NCI-H146 (cell line): ENCODE measurements at places on chromosomes 5 and 9.

DNA sequence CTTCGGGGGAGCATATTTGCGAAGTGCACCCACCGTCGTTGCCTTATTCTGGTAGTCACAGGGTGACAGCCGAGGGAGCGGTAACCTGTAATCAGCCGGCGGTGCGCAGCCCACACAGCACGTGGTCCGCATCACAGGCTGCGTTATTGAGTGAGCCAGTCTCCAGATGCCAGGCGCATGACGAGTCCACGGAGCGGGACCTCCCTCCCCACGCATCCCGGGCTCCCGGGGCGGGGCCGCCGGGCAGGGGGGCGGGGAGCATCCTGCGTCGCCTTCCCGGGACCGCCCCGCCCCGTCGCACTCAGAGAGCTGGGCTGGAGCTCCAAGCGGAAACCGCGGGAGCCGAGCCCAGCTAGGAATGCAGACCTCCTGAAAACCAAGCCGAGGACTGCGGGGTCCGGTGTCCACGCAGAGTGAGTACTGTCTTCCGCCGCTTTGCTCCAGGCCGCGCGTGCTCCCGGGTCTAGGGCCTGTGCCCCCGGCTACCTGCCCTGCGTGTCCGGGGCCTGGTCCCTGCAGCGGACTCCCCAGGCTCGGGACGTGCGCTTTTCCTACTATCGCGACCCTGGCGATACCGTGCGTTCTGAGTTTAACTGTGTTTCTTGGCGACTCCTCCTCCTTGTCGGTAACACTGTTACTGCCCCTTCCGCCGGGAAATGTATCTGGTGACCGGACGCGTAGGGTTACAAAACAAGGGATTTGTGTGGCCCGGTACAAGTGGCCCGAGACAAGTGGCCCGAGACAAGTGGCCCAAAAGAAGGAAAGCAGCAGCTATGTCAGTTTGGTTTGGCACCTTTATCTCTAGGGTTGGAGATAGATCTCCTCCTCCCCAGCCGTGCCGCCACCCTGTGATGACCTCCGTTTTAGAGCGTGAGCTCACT lies 40.6 kb downstream of the CAST start:
- DNase-seq, result peak; percentile 57

- no peak for DNase-seq
Observed at GRCh38 chr5:167553511-167553910, 737.9 kb upstream of the WWC1 start.

DNA sequence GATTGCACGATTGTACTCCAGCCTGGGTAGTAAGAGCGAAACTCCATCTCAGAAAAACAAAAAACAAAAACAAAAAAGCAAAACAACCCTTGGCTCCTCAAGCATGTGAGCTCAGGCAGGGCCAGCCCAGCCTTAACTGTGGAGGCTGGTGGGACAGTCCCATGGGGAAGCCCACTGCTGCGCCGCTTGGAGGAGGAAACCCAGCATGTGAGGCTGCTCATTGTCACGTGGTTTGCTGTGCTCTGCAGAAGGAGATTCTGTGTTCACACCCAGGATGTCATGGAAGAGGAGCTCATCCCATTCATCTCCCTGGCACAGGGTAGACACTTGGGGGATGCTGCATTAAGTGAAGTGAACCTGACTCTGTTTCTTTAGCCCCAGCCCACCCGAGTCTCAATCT lies 4.0 kb downstream of the ZBED3 start:
- DNase-seq, result no peak

DNA sequence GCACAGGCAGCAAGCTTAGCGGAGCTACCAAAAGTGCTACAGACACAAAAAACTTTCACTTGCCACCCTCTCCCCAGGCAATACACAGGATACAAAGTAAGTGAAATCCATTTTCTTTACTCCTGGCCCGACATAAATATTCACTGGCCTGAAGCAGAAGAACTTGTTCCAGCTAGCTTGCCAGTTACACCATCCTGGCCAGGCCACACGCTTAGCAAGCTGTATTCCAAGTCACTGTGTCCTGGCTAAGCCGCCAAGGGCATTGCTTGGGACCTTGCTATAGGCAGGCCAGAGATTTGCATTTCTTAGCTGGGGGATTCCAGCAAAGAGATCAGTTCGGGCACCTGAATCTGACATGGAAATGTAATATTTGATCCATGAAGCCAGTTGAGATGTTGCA lies 71.0 kb upstream of the SLC1A3 start:
- no peak for DNase-seq

- DNase-seq, result no peak
Observed at GRCh38 chr5:128587275-128587674, 49.2 kb upstream of the FBN2 start.

DNA sequence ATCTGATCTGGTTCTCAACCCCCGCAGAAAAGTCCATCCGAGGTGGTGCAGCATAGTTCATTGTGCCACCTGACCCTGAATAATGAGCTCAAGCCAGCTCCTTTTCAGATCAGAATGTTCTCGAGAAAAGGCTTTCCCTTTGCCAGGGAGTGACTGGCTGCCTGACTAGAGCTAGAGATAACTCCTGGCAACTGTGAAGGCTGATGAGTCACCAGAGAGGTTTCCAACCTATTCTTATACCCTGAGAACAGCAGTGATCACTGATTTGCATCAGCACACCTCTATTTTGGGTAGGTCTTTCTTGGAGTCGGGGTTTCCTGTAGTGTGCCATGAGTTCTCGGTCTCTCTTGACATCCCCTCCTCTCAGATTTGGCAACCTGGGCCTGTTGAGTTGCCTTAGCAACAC lies 127.9 kb downstream of the PIK3R1 start:
- no peak for DNase-seq

- DNase-seq, result no peak
Observed at GRCh38 chr5:96331681-96332361, 101.2 kb downstream of the PCSK1 start.

- DNase-seq, result no peak
Observed at GRCh38 chr9:2385746-2386145, 235.8 kb upstream of the VLDLR start.

DNA sequence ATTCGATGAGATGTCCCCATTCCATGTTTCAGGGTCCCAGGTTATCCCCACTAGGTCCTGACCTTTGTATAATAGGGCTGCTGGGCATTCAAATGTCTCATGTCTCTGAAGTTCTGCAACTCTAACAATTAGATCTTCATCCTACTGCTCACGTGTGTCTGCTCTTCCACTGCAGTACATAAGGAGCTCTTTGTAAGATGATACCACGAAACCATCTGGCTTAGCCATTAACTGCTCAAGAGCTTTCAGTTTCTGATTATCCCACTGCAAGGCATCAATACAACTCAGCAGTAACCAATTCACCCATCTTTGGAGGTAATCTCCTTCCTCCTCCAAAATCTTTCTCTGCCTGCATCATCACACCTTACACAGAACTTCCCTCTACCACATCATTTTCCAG lies 49.9 kb upstream of the PPP2CA start:
- DNase-seq, result no peak

GRCh38 chr5:71529682-71530081 lies 57.5 kb upstream of the MCCC2 start:
- no peak for DNase-seq

- no peak for DNase-seq
Observed at GRCh38 chr5:154513669-154514084, 35.6 kb upstream of the HAND1 start.

DNA sequence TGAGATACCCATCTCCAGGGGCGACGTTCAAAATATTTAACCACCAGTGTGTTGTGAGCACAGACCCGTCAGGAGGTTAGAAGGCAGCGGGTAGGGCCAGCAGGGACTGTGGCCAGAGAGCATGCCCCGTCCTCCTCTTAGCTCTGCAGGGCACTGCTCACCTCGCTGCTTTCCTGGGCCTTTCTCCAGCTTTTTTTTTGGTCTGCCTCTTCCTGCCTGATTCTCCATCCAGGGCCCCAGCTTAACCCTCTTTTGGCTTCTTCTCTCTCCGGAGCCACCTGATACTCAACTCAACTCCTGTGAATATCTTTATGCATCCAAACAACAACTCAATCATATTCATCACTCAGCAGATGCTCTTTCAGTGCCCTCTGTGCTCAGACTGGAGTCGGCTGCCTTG lies 44.0 kb downstream of the TMOD1 start:
- no peak for DNase-seq

GRCh38 chr5:174424219-174425053 lies 299.9 kb upstream of the MSX2 start:
- DNase-seq, result no peak

- no peak for DNase-seq
Observed at GRCh38 chr9:91533382-91533781, 109.8 kb upstream of the NFIL3 start.

DNA sequence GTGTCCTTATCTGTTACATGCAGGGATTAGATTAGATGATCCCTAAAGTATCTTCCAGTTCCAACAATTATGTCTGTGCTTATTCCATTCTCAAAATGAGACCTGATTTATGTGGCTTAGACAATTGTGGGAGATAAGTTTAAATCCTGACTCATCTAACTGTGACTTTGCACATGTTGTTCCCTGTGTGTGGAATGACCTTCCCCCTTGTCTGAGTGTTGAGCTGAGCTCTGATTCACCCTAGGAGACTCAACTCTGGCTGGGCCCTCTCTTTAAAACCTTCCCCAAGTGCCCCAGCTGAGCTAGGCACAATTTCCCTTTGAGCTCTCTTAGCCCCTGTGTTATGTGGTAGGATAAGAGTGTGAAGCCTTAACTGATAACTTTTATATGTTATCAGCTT lies 118.9 kb upstream of the ELL2 start:
- DNase-seq, result no peak

- no peak for DNase-seq
Observed at GRCh38 chr5:36253575-36253974, 11.8 kb upstream of the NADK2 start.

DNA sequence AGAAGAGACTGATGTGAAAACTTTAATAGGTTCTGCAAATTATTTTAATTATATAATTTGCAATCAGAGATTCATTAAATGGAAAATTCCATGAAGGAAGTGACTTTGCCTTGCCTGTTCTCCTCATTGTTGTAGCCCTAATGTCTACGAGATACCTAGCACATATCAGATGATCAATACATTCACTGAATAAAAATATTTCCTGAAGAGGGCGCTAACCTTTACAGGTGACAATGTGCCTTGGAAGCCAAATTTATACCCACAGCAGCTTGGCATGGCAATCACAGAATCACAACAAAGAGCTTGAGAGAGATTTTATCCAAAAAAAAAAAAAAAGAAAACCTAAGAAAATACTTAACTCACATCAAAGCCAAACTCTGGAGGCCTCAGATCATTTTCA lies 17.4 kb downstream of the HAUS6 start:
- DNase-seq, result peak; percentile 40

GRCh38 chr9:3875361-3876132 lies 349.7 kb upstream of the RFX3 start:
- DNase-seq, result no peak

DNA sequence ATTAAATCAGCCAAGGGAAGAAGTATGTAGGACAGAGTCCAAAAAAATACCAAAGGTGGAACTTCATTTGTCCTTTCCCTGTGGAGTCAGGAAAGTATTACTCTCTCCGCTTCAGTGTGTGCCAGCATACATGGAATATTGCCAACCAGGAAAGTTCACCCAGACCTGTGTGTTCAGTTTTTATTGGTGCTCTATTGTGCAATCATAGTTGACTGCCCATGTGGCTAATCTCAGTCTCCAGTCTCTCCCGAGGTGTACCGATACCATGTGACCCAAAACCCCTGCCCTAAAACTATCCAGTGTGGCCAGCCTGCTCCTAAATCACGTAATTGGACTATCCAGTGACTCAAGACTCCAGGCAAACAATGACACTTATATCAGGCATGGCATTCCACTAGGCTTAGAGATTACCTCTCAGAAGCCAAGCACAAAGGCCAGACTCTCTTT lies 38.8 kb downstream of the NFX1 start:
- DNase-seq, result no peak

DNA sequence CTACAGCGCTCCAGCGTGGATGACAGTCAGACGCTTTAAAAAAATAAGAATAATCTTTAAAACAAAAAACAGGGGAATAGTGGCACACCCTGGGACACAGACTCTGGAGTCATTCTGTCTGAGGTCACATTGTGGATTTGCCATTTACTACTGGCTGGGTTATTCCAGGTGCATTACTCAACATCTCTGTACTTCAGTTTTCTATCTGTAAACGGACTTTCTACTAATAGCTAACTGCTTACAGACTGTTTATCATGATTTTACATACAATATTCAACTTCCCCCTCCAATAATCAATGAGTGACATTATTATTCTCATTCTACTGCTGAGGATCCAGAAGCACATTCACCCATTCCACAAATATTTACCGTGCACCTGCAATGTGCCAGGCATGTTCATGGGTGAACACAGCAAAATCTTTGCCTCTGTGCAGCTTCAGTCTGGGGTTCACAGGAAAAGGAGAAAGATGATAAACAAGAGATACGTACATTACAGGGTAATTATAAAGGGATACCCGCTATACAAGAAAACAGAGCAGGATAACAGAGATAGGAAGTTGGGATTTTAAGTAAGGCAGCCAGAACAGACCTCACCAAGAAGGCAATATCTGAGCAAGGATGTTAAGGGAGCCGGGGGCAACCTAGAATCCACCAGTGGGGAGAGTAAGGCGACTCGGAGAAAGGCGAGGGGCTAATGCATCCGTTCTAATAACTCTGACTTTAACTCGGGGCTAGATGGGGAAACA lies 984 bp upstream of the RAD23B start:
- DNase-seq, result no peak

DNA sequence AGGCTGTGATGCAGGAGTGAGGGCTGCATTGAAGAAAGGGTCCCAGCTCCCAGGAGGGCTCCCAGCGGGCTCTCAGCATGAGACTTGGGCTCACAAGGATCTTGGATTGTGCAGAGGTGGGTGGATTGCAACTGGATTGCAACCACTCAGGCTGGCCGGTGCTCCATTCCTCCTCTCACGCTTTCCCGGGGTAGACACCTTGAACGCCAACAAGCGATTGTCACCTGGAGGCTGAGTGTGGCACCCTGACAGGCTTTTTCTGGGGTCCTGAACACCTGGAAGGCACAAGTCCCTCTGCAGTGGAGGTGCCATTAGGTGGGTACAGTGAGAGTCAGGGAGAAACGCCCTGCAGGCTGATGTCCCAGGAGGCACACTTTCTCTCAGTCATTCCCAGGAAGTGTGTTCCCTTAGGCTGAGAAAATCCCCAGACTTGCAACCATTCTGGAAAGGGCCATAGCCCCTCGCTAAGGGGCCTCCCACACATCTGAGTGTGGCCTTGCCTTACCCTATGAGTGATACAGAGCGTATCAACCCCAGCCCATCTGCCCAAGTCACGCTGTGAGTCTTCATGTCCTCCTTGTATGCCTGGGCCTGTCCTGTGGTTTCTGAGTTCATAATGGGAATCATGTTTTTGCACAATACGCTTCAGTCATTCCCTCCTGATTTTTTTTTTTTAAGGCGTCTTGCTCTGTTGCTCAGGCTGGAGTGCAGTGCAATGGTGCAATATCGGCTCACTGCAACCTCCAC lies 488.1 kb downstream of the IRX1 start:
- no peak for DNase-seq

GRCh38 chr5:122605236-122605635 lies 169.6 kb upstream of the SNX2 start:
- DNase-seq, result no peak

GRCh38 chr9:127424676-127424999 lies 456 bp downstream of the ZNF79 start:
- no peak for DNase-seq

- DNase-seq, result peak; percentile 69
Observed at GRCh38 chr5:177446200-177447065, at the start of gene PRR7. Gene PRR7, plus strand, starts transcription at chr5:177446814. Its CDS starts 8,254 bp downstream, at chr5:177455068.

GRCh38 chr9:120693700-120694008 lies 20.6 kb downstream of the MEGF9 start:
- DNase-seq, result no peak

- DNase-seq, result no peak
Observed at GRCh38 chr9:115636596-115636995, 517.0 kb upstream of the PAPPA start.
